ENCODE measurements at places on chromosomes 4 and X.

DNA sequence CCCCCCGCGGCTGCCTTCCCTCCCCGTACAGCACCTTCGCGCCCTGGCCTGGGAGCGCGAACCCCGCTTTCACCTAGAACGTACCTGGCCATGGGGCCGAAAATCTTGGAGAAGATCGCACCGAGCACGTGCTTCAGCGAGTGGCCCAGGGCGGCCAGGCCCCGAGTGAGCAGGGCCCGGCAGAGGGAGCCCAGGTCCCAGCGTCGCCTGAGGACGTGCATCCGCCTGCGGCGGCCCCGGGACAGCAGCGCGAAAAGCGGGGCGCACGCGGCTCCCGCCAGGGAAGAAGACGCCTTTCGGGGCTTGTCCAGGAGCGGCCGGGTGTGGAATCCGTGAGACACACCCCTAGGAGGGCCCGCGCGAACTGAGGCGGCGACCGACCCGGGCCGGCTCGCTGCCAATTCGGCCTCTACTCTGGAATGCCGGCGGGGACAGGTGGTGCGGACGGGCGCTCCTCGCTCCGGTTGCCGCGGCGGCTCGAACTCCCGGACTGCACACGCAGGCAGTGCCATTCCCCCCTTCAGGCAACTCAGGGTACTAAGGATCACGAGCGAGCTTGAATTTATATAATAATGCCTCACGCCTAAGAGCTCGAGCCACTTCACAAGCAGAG lies at the start of gene HS6ST2:
Gene HS6ST2, minus strand, starts transcription at position 539 of the 613 bp plus-strand sequence.
- no peak for DNase-seq

DNA sequence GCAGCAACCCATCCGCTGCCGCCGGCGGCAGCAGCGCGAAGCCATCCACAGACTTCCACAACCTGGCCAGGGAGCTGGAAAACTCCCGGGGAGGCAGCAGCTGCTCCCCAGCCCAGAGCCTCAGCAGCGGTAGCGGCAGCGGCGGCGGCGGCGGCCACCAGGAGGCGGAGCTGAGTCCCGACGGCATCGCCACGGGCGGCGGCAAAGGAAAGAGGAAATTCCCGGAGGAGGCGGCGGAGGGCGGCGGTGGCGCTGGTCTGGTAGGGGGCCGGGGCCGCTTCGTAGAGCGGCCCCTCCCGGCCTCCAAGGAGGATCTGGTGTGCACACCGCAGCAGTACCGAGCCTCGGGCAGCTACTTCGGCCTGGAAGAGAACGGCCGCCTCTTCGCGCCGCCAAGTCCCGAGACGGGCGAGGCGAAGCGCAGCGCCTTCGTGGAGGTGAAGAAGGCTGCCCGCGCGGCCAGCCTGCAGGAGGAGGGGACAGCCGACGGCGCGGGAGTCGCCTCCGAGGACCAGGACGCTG lies 4.9 kb downstream of the PRDM8 start:
- DNase-seq = peak; percentile 49

DNA sequence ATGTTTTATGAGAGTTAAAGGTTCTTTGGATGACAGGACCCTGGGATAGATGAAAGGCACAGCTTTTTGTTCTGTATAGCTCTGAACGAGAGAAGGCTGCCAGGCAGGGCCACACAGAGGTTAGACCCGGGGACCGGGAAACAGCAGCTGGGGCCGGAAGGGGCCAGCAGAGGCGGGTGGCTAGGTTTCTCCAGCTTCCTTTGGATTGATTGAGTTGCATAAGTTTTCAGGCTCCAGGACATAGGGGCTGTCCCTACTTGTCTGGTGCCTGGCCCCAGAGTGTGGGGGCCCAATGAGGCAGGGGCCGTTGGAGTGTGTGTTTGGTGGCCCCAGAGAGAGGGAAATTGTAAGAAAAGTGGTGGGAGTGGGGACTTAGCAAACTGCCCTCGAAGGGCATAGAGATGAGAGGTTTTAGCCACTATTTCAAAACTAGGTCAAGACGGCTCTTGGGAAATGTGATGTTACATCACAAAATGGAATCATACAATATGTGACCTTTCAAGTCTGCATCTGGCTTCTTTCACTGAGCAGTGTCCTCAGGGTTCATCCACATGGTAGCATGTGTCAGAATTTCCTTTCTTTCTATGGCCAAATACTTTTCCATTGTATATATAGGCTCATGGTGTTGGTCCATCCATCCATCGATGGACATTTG lies 3.7 kb downstream of the ZFP92 start:
- DNase-seq = no peak

GRCh38 chr4:148434075-148434773 lies 8.0 kb downstream of the NR3C2 start:
- DNase-seq = no peak

GRCh38 chr4:95985051-95985450 lies 145.2 kb downstream of the PDHA2 start:
- DNase-seq = no peak

DNA sequence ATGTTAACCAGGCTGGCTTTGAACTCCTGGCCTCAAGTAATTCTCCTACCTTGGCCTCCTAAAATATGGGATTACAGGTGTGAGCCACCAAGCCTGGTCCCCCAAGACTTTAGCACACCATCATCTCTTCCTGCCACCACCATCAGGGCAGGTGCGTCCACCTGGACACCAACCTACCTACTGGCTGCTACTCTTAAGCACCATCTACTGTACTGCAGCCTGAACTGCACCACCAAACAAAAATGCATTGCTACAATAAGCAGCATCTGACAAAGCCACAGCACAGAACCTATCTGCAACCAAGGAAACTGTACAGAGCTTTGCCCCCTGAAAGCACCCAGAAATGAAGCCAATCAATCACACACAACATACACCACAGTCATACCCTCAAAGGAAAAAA lies 139.7 kb downstream of the EFHC2 start:
- DNase-seq = no peak

DNA sequence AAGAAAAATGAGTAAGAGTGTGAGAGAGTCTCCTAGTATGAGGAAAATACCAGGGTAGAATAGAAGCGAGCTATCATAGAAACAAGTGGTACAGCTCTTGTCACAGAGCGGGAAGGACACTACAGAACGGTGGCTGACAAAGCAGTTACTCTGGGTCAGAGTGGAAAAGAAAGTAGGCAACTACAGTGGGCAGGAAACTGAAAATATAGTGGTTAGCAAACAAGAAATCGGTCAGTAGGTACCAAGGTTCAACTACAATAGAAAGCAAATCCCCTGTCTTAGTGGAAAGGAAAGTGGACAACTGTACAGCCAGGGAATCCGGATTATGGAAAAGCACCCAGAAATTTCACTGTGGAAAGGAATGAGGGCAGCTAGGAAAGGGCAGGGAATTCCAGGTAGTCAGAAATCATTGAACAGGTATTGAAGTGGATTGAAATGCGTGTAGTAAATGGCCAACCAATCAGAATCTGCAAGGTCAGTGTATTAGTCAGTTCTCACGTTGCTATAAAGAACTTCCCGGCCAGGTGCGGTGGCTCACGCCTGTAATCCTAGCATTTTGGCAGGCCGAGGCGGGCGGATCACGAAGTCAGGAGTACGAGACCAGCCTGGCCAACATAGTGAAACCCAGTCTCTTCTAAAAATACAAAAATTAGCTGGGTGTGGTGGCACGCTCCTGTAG lies 219.6 kb upstream of the DIAPH2 start:
- no peak for DNase-seq

DNA sequence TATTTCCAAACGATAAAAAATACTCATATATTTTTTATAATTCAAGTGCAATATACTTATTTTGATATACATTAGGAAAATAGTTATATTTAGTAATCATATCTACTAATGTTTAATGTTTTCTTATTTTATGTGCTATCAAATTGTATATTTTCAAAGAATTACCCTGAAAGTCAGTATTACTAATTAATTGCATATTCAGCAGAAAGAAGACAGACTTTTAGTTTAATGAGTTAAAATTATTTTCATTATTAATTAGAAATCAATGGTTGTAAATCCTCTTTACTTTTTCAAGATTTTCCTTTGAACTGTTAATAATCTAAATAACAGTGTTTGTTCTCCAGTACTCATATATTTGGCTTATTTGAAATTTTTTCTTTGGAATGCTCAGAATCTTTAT lies 181.3 kb upstream of the NDST4 start:
- DNase-seq = no peak

GRCh38 chr4:52783069-52783468 lies 31.8 kb upstream of the ERVMER34-1 start:
- no peak for DNase-seq

DNA sequence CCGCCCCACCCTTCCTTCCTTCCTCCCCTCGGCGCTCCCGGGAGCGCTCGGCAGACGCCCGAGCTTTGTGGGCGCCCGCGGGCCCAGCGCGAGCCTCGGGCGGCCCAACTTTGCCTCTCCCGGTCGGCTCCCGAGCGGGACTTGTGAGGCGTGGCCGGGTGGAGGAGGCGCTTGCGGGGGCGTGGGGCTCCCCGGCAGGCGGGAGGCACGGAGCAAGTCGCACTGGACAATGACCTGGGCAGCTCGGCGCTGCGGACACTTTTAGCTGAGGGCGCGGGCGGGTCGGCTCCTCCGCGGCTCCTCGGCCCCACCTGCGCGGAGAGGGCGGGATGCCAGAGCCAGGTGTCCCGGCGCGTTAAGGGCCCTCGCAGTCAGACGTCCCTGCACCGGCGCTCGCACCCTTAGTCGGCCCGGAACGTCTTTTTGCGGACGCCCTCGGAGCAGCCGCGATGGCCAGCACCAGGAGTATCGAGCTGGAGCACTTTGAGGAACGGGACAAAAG lies 385 bp downstream of the DCLK2 start:
- no peak for DNase-seq

DNA sequence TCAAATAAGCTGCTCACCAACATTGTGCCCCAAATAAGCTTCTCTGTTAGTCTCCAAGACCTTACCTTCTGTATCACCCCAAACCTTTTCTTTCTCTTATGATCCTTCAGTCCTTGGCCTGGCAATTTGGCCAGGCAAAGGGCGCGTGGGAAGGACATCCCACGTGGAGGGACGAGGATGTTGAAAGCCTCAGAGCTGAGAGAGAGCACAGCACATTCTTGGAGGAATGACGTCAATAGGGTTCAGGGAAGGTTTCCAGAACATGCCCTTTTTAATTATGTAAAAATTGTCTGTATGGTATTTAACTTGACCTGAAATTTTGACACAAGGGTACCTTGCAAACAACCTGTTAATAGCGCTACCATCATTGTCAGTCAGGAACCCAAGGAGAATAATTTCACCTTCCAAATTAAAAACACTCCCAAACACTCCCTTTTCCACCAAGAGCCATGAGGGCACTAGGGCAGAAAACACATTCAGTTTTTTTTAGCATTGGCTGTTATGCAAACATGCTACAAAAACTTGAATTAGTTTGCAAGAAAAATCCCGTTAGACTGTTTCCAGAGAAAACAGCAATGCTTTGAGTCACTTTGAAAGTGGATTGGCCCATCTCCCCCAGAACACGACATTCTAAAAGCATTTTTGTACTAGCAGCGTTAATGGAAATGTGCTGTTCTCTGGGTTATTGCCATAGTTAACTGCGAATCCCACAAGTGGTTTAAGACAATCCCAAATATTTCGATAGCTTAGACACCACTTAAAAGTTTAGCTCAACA lies 183.2 kb upstream of the PUDP start:
- peak; percentile 80 for DNase-seq

DNA sequence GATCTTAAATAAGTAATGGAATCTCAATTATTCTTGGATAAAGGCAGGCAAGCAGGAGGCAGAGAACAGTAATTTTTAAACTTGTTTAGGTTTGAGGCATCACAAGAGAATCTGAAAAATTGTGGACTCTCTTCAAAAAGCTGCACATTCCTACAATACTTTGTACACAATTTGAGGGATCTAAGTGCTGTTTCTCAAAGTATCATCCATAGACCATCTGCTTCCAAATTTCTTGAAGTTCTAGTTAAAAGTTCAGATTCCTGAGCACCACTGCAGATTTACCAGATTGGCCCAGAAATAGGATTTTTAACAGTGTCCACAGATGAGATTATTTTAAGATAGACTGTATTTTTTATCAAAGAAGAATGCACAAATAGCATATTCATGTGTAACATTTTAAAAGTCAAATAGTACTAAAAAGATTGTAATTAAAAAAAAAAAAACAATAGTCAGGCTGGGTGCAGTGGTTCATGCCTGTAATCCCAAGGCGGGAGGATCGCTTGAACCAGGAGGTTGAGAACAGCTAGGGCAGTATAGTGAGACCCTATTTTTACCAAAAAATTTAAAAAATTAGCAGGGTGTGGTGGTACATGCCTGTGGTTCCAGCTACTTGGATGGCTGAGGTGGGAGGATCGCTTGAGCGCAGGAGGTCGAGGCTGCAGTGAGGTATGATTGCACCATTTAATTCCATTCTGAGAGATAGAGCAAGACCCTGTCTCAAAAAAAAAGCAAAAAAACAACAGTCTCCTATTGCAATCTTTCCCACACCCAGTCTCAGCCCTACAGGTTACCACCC lies 14.2 kb upstream of the FNIP2 start:
- DNase-seq = no peak

DNA sequence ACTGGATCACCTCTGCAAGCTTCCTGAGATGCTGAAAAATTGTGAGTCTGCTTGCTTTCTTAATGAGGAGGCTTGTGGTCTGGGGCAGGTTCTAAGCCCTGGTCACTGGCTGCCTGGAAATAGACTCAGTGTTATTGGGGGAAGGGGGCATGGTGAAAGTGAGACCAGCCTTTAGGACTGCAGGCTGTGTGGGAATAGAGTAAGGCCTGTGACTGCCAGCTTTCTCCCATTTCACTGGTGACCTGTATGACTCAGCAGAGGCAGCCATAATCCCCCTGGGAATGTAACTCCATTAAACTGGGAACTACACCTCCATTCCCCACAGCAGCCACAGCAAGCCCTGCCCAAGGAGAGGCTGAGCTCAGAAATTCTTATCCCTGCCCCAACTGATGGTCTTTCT lies 55.9 kb upstream of the IL15 start:
- no peak for DNase-seq

GRCh38 chr4:79869597-79870237 lies 203.3 kb downstream of the ANTXR2 start:
- no peak for DNase-seq

DNA sequence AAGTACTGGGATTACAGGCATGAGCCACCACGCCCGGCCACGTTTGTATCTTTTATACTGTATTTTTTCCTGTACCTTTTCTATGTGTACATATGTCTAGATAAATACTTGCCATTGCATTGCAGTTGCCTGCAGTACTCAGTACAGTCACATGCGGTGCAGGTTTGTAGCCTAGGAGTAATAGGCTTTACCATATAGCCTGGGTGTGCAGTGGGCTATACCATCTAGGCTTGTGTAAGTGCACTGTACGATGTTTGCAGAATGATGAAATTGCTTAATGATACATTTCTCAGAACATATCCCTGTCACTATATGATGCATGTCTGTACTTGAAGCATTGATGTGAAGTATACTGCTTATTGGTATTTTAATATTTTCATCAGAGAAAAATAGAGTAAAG lies 115.4 kb upstream of the PUDP start:
- no peak for DNase-seq

DNA sequence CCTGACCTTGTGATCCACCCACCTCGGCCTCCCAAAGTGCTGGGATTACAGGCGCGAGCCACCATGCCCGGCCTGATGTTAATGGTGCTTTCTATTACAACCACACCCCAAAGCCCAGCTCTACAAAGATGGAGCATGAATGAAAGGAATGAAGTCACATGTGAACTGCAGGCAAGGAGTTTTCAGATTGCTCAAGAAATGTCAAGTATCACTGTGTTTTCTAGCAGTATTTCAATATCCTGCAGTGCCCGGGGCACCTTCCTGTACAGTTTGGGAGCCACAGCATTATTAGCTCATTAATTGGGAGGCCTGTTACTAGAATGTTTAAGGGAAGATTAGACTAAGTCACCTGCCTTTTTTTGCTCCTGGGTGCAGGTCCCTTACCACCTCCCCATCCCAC lies 40.1 kb downstream of the PRIMPOL start:
- DNase-seq = no peak

GRCh38 chrX:109264878-109265277 lies 217.0 kb downstream of the GUCY2F start:
- DNase-seq = no peak

GRCh38 chr4:26261405-26261804 lies 59.4 kb upstream of the RBPJ start:
- no peak for DNase-seq

All from skeletal muscle cell (primary cell).